ENCODE measurements at places on chromosomes 2 and 18.

GRCh38 chr2:15638720-15639119 is 47.1 kb downstream of the DDX1 start:
- DNase-seq, result no peak

DNA sequence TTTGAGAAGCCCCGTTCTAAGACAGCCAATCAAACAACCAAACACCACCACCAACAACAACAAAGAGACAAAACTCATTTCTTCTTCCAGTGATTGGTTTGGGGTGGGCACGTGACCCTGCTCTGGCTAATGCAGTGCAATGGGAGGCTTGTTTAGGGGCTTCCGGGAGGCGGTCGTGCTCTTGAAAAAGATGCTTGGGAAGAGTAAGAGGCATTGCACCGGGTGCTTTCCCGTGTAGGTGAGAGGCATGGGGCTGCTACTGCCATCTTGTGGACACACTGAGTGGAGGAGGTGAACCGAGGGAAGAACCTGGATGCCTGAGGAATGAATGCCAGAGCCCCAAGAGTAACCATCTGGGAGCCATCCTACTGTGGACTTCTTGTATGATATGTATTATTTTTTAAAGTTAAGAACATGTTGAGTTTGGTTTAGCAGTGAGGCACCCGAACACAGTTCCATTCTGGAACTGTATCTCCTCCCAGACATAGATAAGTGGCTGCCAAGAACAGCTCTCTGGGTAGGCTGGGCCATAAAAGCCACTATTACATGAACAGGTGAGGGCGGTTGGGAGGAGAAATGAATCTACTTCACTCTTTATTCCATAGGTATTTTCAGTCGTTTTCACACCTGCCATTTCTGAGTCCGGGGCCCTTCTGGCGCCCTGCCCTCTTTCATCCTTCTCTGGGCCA is 19.1 kb upstream of the ARHGAP25 start:
- no peak for DNase-seq

- no peak for DNase-seq
These were observed 217.2 kb upstream of the NXPH2 start for GRCh38 chr2:138997346-138997745.

DNA sequence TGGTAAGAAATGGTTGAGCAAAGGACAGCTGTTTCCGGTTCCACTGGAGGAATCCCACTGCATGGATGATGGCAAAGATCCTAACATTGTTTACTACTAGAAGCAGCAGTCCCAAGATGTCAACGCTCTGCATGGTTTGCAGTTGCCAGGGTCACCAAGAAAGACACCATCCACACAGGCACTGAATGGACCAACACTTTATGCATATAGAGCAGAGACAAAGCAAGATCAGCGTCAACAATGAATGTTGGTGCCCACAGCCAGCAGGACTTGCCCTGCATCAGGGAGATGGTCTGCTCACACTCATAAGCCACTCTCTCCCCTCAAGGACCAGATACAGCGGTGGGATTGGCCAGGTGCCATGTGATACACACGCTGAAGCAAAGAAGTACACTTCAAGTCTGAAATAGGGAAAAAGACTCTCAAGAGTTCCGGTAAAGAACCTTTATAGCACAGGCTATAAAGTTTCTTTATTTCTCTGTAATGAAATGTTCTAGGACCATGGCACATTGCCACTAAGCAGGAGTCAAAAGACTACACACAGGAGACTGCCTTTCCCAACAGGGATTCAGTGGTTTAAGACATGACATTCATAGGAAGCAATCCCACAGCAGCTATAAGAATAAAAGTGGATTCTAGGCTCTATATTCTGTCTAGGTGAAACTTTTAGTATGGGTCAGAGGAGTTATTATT is 133.2 kb upstream of the EPHA4 start:
- no peak for DNase-seq

DNA sequence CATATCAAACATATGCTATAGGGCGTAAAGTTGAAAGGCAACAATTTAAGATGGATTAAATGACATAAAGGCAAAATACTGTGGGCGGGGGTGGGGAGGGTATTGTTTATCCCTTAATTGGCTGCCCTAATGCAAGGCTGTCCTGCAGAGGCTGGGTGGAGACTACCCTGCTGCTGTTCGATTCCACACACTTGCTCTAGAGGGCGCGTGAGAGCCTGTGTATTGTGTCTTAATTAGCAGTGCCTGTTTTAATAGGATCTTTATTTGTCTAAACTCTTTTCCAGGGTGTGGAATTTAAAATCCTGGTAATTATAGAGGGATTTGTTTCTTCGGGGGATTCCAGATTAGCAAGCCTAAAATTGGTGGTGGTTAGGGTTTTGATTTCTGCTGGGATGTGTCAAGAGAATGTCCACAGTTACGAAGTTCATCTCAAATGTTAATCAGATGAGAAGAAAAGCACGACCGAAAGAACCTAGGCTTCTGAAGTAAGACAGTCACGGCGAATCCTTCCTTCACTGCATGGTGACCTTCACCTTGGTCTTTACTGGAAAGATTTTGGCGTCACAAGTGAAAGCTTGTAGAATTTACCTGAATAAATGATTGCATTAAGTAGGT is 103.5 kb upstream of the MAP3K20 start:
- DNase-seq, result no peak

- no peak for DNase-seq
These were observed 14.6 kb downstream of the SFT2D3 start for GRCh38 chr2:127715778-127716449.

GRCh38 chr2:37623971-37624900 is 47.2 kb downstream of the CDC42EP3 start:
- DNase-seq, result no peak

All from stimulated activated CD4-positive, alpha-beta T cell treated with anti-CD3 and anti-CD28 coated beads, Interleukin-2, amount 100 ng/mL, for 4 hours (primary cell).